NCI-H2029 treated with DMSO at 0.1 percent for 48 hours (cell line): ENCODE measurements at places on chromosomes 6 and 20.

DNA sequence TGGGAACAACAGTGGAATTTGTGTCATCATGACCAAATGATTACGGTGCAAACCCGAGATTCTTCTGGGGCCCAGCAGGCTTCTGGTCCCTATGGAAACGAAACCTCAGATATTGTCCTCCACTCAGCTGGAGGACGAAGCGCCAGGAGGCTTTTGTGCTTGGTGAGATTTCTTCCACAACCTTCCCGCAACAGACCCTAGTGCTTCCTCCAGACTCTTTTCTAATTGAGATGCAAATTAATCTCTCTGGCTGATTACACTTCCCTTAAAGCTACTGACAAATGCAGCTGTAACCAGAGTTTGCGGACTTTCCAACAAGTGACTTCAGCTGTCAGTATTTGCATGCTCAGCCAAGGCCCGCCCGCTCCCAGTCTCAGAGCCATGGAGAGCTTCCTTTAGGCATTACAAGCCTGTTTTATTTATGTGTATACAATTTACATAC is 96.0 kb downstream of the INSM1 start:
- DNase-seq: peak; percentile 52

GRCh38 chr6:15116889-15117288 is 129.0 kb upstream of the JARID2 start:
- DNase-seq: no peak

DNA sequence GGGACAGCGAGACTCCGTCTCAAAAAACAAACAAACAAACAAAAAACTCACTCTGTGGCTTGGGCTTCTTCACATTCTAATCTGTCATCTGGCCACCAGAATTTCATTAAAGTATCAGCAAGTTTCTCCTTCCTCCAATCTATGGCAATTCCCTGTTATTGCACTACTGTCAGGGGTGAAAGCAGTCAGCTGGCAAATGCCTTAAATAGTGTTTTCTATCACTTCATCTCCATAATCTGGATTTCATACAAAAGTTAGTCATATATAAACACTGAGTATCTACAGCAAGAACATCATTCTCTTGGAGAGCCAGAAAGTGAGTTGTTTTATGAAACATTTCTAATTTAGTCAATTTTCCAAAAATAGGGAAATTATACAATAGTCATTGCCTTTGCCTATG is 56.1 kb downstream of the PHACTR3 start:
- DNase-seq: no peak

DNA sequence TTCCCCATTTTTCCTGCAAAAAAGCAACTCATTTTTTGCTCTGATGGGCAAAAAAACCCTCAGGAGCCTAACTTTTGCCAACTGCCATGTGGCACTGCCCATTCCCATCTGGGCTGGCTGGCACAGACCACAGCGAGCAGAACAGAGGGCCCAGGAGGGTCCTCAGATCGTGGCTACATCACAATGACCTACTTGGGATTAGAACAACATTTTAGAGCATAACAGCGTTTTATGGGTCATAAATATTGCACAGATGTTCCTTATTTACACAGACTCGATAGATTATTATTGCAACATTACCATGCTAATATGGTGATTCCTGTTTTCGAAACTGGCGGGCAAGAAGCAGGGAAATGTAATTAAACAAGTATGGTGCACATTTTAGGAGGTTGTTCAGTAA is 28.0 kb downstream of the PTPRT start:
- DNase-seq: no peak

- DNase-seq: no peak
Measured at GRCh38 chr6:122352981-122353664, 46.3 kb upstream of the HSF2 start.

- no peak for DNase-seq
Measured at GRCh38 chr20:50848846-50849673, 54.2 kb downstream of the BCAS4 start.

DNA sequence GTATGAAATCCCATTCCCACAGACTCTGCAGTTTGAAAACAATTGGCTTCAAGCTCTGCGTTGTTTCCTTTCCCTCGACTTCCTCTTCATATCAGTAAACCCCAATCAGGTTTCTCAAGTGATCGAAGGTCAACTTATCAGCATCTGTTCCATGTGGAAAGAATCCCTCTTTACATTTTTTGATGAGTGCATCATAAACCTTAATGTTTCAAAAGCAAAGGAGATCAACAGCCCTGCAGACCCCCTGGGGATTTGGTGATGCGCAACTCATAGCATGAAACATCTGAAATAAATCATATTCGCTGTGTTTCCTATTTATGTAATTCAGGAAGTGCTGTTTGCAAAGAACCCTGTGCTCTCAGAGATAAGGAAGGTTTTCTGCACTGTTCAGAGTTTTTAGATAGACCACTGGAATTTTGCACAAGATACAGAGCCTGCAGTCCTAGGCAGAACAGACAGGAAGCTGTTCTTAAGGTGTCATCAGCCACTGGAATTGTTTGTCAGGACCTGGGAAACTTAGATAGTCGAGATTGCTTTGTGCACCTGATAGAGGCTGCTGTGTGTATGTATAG is 216.0 kb downstream of the HIVEP2 start:
- no peak for DNase-seq

GRCh38 chr20:14264869-14265268 is 72.5 kb downstream of the FLRT3 start:
- no peak for DNase-seq

- DNase-seq: no peak
Measured at GRCh38 chr20:45964006-45964400, 8.0 kb downstream of the ZNF335 start.

DNA sequence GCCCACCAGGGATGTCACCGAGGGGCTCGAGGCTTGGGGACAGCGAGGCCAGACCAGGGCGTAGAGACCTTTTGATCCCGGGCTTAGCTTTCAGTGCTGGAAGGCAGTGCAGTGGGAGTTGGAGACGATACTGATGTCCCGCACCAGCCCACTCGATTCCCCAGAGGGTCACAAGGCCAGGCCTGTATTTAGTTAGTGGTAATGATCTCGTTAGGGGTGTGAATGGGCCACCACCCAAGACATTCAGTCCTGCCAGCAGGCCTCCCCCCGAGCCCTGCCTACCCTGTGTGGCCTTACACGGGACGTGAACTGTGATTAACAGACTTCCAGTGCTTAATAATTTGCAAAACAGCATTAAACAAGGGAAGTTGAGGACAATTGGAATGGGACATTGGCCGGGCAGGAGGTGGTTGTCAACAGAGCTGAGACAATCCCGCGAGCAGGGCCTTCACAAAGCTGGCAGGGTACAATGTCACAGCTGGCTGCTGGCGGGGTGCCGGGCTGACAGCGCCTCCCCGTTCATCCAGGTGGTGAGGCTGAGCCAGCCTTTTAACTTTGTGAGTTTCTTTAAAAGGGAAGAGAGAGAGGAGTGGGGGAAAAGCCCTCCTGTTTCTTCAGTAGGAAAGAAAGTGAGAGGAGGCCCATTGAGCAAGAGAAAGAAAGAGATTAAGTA is 175.3 kb upstream of the RALGAPA2 start:
- no peak for DNase-seq

- DNase-seq: no peak
Measured at GRCh38 chr6:133016631-133017030, 202.3 kb downstream of the RPS12 start.

DNA sequence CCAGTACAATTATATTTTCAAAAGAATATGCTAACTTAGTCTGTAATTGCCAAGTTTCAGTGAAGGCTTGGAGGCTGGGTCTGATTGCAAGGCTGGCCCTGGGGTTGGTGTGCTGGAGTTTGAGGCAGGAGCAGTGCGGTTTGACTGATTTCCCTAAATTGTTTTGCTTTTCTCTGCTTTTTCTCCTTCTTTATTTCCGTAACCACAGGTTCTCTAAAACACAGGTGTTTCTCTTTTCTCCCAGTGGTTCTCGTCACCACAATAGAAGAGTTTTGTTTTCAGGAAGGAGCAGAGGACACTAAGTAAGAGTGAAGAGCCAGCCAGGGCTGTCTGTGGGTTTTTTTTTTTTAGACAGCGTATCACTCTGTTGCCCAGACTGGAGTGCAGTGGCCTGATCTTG is 8.2 kb upstream of the SNX9 start:
- DNase-seq: no peak

DNA sequence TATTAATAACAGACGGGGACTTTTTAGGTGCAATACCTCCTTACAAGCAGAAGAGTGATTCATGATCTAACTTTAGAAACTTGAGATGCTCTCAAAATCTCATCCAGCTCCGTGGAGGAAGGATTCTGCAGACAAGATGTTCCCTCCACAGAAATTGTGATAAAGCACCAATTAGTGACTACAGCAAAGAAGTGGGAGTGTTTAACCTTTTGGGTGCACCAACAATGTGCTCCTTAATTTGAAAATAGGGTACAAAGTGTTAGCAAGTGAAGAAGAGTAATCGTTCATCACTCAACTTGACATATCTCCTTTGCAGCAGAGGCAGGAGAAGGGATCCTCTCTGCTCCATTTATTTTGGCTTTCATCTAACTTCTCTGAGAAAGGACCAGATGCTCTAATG is 22.8 kb upstream of the SCP2D1 start:
- no peak for DNase-seq

GRCh38 chr20:3863317-3863716 is 16.7 kb downstream of the MAVS start:
- DNase-seq: no peak

- DNase-seq: no peak
Measured at GRCh38 chr6:79241228-79241627, 6.7 kb upstream of the HMGN3 start.

- no peak for DNase-seq
Measured at GRCh38 chr6:170056278-170056711, 234.6 kb downstream of the DLL1 start.

GRCh38 chr6:1960486-1961142 is 284.8 kb downstream of the GMDS start:
- no peak for DNase-seq

- no peak for DNase-seq
Measured at GRCh38 chr20:51267679-51268078, 244.8 kb upstream of the KCNG1 start.

DNA sequence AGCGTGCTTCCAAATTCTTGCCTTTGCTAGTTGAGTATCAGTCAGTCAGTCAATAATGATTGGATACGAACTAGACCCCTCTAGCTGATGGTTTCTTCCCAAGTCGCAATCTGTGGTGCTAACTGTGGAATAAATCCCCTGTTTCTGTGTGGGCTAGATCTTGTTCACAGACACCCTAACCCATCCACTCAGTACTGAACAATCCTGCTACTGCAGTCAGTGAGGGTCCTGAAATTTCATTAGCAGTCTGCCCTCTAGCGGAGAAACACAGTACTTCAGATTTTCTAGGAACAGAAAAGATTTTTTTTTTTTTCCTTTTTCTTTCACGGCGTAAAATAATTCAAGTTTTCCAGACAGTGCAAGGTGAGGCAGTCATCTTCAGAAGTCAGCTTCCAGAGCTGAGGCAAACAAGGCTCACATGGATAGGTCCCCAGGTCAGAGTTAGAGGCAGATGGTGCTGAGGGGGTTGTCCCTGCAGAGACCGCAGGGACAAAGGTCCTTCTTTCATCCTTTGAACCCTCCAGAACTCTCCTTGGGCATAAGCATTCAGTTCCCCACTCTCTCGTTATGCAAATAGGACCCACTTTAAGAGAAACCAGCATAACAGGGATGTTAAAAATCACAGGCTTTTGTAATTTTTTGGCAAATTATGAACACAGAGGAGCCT is 119.6 kb downstream of the SCML4 start:
- DNase-seq: no peak

DNA sequence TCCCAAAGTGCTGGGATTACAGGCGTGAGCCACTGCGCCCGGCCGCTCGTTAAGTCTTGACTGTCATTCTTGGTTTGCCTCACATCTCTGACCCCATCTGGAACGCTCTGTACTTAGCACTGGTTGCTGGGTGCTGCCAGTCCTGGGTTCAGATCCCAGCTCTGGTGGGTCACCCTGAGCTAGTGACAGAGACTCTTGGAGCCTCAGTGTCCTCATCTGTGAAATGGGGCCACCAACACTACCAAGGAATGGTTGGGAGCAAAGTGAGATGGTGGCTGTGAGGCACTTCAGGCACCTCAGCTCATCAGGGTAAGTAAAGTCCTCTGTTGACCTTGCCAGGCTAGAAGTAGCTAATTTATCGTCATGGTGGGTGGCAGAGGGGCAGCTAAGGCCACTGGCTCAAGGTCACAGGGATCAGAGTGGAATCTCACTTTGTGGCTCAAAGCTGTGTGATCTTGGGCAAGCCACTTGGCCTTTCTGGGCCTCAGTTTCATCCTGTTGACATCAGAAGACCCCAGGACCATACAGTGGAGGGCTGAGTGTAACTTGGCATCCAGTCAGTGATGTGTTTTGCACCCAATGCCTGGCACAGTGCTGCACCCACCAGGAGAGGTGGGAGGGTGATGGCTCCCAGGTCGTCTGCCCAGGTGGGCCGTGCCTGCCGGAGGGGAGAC is 46.7 kb downstream of the UBE2V1 start:
- no peak for DNase-seq

GRCh38 chr20:35395728-35396127 is 16.0 kb downstream of the UQCC1 start:
- DNase-seq: no peak

DNA sequence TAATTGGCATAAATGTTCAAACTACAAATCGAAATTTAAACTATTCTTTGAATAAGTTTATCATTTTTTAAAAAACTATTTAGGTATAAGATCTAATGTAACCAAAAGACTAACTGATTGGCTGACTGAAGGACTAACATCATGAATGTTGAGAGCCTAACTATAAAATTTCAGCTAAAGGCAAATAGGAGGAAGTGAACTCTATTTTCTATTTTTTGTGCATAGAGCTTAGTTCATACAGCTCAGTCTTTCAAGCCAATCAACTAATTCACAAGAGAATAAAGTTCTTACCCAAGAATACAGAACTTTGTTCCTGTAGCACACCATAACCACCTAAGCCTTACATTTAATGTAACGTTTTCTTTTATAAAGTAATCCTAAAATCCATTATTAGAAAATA is 46.3 kb upstream of the STXBP5 start:
- DNase-seq: no peak

DNA sequence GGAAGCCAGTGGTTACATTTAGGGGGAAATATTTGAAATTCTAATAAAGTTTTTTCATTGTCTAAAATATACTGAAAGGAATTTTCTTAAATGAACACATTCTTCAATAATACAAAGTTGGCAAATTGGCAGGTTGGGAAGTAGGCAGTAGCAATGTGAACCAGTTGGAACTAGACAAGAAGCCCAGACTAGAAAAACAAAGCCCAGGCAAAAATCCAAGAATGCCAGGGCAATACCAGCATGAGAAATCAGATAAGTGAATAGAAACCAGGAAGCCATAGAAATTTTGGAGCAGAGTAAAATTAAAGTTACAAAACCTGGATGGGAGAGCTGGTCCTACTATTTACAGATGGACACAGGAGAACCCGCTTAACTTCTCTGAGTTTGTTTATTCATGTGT is 52.2 kb downstream of the TPBG start:
- peak; percentile 92 for DNase-seq
